ENCODE measurements at places on chromosomes 7 and 10.

GRCh38 chr7:141160246-141160860 lies 86.5 kb downstream of the TMEM178B start:
- DNase-seq: no peak

GRCh38 chr7:6266699-6267098 lies 5.7 kb downstream of the CYTH3 start:
- no peak for DNase-seq

- no peak for DNase-seq
Observed at GRCh38 chr7:75575488-75576121, 83.5 kb downstream of the SPDYE5 start.

GRCh38 chr7:140003913-140004382 lies 58.8 kb downstream of the PARP12 start:
- no peak for DNase-seq

DNA sequence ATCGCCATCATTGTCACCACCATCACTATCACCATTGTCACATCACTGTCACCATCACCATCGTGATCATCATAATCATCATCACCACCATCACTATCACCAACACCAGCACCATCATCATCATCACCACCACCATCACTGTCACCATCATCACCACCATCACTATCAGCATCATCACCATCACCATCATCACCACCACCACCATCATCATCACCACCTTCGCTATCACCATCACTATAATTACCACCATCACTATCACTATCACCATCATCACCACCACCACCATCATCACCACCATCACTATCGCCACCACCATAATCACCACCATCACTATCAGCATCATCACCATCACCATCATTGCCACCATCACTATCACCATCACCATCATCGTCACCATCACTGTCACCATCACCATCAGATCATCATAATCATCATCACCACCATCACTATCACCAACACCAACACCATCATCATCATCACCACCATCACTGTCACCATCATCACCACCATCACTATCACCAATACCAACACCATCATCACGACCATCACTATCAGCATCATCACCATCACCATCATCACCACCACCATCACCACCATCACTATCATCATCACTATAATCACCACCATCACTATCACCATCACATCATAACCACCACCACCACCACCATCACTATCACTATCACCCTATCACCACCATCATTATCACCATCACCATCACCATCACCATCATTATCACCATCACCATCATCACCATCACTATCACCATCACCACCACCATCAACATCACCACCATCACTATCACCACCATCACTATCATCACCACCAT lies 6.0 kb upstream of the GNA12 start:
- DNase-seq: no peak

- no peak for DNase-seq
Observed at GRCh38 chr7:71691538-71691937, 559.6 kb downstream of the GALNT17 start.

DNA sequence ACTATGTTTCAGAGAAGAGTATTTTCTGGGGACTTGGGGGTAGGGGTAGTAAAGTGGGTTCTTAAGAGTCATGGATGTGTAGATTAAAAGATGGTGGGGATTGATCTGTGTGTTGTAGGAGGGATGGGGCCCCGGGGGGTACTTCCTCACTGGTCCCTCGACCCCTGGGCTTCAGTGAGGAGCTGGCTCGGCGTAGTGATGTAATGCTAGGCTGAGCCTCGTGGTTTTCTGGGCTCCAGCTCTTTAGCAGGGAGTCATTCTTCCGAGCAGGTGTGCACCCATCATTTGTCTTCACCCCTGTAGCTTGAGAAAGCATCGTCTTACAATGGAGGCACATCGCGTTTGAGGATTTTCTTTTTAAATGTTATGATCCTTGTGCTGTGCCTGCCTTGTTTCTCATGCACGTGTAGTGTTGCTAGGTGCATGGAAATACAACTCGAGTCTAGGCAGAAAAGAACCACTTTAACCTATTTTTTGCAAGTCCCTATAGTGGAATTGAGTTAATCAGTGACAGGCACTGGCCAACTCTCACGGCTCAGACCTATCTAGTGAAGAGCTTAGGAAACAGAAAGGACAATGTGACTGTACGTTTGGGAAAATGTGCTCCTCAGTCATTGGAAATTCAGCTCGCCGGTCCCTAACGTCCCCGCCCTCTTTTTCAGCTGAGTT lies 106.1 kb upstream of the BTBD16 start:
- peak; percentile 36 for DNase-seq

DNA sequence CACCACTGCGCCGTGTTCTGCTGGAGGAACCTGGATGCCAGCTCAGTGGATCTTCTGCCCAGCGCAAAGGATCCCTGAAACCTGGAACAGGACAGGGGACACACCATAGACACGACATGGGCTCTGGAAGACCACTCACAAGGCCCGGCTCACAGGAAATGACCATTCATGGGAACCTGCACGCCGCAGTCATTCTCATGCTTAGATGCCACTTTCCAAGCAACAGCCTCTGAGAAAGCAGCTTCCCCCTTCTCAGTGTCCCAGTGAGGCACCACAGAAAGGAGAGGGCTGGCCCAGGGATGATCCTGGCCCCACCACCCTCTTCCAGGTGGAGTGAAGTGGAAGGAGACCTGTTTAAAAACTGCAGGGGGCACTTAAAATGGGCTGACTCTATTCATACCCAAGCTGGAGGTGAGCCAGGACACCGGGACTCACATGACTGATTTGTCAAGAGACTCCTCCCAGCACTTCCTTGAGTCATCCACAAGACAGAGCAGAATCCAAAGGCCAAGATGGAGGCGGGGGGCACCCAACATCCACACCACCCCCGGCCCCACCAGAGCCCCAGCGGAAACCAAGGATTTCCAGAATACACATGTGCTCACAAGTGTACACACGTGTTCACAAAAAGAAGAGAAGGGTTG lies 11.2 kb downstream of the CTBP2 start:
- DNase-seq: no peak

DNA sequence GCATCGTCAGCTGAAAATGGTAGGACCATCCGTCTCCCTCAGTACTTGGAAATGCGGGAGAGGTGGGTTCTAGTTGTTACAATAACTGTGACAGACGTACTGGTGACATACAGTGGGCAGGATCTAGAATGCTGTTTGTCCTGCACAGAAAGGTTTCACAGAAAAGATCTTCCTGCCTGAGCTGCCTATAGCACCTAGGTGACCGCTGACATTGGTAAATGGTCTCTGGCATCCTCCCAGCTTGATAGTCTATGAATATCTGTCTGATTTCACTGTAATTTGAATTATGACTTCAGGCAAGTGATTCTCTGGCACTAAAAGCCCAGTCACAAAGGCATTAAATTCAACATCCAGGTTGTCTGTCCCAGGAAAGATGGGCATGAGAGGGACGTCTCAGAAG lies 38.2 kb upstream of the CCDC3 start:
- no peak for DNase-seq

DNA sequence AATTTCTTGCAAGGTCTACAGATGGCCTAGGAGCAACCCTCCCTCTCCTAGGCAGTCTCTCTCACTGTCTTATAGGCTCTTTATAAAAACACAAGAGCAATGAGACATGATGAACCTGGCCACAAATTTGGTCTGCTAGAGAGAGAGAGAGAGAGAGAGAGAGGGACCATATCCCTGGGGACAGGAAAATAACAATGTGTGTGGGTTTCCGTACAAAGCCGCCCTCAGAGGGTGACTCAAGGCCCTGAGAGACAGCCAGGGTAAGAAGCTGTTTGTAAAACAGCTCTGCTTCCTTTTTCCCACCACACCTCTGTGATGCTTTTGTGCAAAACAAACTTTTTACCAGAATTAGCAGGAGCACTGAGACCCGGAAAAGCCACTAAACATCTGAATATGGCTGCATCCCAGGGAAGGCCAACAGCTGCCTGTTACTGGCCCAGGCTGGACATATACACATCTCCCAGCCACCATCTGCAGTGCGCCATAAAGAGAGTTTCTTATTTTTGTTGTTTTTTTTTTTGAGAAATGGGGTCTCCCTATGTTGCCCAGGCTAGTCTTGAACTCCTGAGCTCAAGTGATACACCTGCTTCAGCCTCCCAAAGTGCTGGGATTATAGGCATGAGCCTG lies 18.4 kb downstream of the GIMAP5 start:
- DNase-seq: no peak

DNA sequence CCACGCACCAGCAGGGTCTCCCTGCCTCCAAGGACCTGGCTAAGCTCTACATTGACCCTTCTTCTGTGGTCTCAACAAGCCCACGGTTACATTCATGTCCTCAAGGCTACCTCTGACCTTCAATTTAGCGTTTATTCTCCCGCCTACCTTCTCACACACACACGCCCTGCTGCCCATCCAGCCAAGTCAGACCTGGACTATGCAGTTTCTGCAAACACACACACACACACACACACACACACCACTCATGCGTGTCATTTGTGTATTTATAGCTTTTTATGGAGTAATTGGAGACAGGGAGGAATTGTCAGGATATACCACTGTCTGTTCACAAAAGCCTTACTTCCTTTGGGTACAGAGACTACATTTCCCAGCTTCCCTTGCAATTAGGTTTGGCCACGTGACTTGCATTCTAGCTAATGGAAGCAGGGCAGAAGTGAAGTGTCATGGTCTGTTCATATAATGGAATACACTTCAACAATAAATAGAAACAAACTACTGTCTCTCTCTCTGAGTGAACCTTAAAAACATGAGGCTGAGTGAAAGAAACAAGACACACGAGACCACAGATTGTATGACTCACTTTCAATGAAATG lies 53.8 kb upstream of the CPXM2 start:
- DNase-seq: no peak

DNA sequence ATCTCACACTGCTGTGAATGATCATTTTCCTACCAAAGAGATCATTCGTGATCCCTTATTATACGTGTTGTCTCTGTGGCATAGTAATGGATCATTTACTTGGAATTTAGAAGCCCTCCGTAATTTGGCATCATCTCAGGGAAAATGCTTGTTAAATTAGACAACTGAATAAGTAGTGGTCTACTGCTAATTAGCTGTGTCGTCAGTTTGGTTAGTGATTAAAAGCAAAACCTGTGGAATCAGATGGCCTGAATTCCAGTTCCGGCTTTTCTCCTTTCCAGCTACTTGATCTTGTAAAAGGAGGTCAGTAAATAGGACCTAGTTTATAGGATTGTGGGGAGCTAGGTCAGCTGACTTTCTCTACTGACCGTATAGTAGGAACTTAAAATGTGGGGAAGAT lies 65.6 kb downstream of the RBM33 start:
- no peak for DNase-seq

GRCh38 chr7:100983451-100984187 lies 14.3 kb downstream of the MUC12 start:
- DNase-seq: no peak

DNA sequence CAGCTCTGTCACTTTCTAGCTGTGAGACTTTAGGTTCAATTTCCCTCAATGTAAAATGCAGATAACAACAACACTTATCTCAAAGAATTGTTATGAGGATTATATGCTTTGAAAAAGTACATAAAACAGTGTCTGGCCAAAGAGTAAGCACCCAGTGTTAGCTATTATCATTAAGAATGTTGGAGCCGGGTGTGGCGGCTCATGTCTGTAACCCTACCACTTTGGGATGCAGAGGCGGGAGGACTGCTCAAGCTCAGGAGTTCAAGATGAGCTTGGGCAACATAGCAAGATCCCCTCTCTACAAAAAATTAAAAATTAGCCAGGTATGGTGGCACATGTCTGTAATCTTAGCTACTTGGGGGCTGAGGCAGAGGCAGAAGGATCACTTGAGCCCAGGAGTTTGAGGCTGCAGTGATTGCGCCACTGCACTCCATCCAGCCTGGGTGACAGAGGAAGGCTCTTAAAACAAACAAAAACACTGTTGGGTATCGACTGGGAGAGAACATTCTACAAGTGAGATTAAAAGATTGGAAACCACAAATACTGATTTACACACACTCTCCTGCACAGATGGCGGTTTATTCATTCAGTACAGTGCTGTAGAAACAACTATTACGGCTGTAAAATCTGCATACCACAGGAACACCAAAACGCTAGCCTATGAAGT lies 107.3 kb downstream of the PROSER2 start:
- no peak for DNase-seq

DNA sequence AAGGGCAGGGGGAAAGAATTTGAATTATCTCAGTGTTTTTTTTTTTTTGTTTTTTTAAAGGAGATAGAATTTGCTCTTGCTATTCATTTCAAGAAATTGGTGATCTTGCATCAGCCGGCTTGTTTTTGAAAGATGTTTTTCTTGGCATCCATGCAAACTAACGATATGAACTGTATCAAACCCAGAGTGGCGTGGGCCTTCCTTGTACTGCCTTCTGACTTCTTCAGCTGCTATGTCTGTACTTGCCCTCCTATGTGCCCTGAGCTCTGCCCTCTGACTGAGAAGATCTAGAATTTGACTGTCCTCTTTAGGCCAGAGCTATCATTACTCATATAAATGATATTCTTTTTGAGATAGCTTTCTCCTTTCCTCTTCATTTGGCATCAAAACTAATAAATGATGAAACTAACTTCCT lies 183.1 kb downstream of the EXOC4 start:
- DNase-seq: no peak

DNA sequence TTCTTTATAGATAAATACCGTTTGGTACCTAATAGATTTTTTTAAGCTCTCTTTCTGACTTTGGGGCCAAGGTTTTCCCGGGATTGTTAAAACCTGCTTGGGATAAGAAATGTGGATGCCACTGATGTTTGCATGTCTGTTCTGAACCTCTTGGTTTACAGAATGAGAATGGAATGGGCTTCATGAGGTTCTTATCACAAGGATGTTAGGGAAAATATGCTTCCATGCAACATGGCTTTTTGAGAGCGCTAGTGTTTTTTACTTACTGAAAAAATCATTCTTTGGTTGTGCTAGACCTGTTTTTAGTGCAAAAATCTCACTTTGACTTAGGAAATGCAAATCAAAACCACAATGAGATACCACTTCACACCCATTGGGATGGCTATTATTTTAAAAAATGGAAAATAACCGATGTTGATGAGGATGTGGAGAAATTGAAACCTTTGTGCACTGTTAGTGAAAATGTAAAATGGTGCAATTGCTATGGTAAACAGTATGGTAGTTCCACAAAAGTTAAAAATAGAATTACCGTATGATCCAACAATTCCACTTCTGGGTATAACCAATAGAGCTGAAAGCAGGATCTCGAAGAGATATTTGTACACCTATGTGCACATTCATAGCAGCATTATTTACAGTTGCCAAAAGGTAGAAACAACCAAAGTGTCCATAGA lies 38.9 kb downstream of the TSPAN14 start:
- no peak for DNase-seq

GRCh38 chr10:124493214-124493882 lies 31.7 kb downstream of the LHPP start:
- peak; percentile 45 for DNase-seq

DNA sequence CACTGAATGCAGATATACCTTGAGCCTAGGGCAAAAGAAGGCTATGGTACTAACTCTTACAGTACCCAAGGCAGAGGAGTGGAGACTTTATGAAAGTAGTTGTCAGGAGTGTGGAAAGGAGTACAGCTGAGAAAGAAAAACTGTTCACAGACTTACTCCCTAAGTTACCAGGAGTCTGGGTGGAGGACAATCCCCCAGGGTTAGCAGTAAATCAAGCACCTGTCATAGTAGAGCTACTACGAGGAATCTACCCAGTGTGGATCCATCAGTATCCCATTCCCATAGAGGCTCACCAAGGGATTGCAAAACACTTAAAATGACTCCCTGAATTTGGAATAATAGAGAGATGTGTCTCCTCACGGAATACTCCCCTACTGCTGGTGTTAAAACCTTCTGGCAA lies 10.1 kb upstream of the ZNF33B start:
- no peak for DNase-seq
